PC-9 (cell line): ENCODE measurements at places on chromosomes 11 and 22.

GRCh38 chr11:118632577-118633318, 25.3 kb downstream of the PHLDB1 start:
- DNase-seq, result no peak

DNA sequence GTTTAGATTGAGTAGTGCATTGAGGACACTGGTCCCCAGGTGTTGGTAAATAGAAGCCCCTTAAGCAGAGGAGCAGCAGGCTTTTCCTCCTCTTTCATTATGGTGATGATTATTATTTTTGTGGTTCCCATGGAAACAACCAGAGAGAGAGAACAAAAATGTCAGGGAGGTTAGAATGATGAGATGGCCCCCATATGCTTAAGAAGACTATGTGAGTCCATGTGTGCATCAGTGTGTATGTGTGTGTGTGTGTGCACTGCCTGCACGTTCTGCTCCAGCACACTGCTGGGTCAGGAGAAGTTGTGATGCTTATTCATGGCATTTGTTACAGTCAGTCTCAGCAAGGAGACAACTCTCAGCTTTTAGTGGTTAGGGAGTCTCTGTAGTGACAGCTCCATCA, 724.2 kb downstream of the NTM start:
- DNase-seq, result no peak

GRCh38 chr11:84310268-84310667, 1024.1 kb upstream of the CCDC90B start:
- no peak for DNase-seq

GRCh38 chr11:59207988-59208451, 4.7 kb downstream of the MPEG1 start:
- DNase-seq, result peak; percentile 62

DNA sequence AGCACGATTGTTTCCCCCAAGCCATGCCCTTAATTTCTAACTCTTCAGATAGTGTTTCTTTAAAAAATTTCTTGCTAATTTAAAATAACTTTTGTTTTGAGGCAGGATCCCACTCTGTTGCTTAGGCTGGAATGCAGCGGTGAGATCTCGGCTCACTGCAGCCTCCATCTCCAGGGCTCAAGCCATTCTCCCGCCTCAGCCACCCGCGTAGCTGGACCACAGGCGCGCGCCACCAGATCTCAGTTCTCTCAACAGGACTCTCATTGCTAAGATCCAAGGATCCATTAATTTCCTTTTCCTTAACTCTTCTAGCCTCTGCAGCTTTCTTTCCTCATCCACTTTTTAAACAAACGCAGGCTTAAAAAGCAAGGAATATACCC, 327 bp upstream of the MED17 start:
- DNase-seq, result no peak

DNA sequence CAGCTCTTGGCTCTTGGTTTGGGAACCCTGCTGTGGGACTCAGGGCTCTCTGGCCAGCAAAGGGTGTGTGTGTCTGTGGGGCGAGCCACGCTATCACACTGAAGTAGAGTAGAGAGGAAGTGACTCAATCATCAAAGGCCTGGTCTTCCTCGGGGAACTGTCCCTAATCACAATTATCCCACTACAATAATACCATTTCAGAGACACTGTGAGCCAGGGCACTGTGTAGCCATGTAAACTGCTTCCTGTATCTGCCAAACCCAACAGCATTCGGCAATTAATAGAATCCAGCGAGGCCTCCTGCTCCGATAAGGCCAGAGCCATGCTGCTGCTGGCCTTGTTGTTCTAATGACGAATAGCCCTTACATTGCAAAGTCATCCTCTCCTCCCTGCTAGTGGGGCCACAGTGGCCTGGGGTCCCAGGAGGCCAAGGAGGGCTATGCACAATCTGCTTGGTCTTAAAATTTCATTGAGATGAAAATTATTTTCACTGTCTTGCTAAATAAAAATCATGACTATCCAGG, 49.8 kb upstream of the LMO2 start:
- DNase-seq, result no peak

DNA sequence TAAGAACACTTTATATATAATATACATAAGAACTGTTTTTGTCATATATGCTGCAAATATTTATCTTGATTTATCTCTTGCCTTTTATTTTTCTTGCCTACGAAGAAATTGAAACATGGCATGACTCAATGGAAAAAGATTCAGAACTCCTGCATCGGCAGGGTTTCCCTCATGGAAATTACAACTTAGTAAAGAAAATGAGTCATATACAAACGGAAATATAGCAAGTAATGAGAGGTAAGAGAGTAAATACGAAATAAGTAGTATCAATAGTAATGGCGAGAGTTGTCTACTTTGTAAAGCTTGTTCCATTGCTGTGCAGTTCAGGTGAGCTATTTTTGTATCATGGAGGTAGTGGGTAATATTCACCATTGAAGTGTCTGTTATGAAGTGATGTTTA, 350.4 kb downstream of the DDX10 start:
- peak; percentile 49 for DNase-seq

- DNase-seq, result no peak
Observed at GRCh38 chr22:25064894-25065560, 112.5 kb downstream of the KIAA1671 start.

GRCh38 chr22:44460287-44460686, 37.7 kb downstream of the RTL6 start:
- no peak for DNase-seq

- no peak for DNase-seq
Observed at GRCh38 chr11:134278356-134278755, 2.2 kb downstream of the GLB1L3 start.

DNA sequence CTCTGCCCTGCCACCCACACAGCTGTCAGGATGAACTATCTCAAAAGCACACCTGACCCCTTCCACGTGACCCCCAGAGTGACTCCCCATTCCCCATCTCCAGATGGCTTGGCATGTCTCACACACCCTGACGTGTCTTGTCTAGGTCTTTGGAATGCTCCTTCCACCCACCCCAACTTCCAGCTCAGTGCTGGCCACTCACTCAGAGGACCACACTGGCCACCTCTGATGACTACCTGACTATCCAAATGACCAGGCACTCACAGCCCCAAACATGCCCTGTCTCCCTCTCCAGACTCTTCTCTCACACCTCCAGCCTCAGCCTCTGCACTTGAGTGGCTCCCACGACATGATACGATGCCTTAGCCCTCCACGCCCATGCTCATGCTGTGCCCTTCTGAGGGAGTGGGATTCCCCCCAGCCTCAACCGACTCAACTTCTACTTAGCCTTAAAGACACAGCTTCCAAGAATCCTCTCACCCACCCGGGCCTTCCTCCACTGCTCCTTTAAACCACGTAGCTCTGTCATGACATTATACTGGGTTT, 259.4 kb downstream of the BUD13 start:
- DNase-seq, result no peak

DNA sequence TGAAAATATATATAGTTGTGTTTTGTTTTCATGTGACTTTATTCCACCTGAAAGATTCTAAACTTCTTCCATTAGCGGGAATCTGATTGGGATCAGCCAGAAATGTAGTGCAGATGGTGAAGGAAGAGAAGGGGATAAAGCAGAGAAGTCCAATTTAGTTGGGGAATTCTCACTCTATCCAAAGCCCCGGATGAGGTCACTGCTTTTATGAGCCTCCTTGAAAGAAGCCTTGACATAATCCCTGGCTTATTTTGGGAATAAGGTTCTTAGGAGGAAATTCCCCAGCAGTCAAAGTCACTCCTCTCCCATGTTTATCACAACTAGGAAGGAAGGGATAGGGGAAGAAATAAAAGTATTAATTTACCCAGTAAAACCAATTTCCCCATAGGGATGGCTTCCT, 41.1 kb downstream of the OSBP start:
- no peak for DNase-seq

DNA sequence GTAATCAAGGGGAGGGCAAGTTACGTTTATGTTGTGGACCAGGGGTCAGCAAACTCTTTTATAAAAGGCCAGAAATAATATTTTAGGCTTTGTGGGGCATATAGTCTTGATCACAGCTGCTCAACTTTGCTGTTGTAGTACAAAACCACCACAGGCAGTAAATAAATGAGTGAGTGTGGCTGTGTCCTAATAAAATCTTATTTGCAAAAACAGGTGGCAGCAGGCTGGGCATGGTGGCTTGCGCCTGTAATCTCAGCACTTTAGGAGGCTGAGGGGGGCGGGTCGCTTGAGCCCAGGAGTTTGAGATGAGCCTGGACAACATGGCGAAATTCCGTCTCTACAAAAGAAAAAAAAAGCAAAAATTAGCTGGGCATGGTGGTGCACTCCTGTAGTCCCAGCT, 57.9 kb upstream of the NUP160 start:
- no peak for DNase-seq

DNA sequence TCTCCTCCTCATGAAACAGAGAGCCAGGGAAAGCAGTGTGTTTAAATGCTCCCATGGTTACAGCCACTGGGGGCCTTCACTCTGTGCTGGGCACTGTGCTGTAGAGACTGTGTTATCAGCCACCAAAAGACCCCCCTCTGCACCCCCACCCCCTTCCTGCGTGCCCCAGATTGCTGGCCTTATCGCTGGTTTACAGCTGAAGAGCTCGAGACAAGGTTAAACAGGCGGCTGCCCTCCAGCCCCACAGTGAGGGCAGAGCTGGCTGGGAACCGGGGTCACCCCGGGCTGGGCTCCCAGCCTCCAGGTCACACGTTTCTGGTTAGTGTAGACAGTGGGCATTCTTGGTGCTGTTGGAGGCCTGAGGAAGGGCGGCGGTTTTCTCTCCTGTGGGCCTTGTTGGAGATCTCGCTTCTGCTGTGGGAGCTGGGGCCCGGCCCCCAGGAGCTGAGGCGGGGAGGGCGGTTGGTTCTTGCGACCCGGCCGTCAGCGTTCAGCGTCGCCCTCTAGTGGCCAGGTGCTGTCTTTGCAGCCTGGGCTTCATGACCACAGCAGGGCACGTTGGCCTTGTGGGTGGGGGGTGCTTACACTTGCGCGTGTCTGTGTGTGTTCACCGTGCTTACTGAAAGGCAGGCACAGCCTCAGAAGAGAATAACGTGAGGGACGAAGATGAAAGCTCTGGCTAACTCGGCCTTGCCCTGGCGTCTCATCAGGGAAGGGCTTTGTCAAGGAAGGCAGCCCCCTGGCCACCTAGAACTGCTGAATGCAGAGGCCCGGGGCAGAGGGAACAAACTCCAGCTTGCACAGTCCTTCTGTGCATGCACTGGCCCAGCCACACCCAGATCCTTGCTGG, 40.8 kb downstream of the TBC1D22A start:
- DNase-seq, result peak; percentile 45

GRCh38 chr11:35131886-35132285, 7.1 kb upstream of the CD44 start:
- no peak for DNase-seq

DNA sequence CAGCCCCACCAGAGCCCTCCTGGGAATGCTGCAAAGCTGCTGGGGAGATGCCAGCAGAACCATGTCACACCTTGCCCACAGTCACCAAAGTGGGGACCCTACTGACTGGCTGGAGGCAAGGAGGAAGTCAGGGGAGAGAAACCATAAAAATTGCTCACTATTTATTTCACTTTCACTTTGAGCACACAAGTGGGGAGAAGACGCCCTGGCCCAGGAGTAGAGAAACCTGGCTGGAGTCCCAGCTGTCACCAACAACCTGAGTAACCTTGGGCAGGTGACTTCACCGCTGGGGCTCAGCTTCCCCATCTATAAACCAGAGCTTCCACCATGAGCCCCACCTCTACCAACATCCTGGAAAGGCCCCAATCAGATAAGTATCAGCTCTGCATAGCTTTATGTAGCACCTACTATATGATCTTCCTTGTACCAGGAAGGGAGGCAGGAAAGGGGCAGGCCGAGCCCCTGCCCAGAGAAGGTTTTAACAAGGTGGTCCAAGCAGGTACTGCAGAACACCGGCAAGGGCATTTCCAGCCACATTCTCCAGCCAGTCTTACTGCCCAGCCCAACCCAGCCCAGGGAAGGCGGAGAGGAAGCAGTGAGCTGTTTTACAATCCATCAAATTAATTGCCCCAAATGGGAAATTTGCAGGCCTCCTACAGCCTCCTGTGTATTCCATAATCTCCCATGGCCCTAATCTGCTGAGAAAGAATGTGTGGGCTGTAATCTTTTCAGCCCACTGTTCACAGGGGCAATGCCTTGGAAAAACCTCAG, 27.6 kb downstream of the PLEKHA7 start:
- peak; percentile 88 for DNase-seq

DNA sequence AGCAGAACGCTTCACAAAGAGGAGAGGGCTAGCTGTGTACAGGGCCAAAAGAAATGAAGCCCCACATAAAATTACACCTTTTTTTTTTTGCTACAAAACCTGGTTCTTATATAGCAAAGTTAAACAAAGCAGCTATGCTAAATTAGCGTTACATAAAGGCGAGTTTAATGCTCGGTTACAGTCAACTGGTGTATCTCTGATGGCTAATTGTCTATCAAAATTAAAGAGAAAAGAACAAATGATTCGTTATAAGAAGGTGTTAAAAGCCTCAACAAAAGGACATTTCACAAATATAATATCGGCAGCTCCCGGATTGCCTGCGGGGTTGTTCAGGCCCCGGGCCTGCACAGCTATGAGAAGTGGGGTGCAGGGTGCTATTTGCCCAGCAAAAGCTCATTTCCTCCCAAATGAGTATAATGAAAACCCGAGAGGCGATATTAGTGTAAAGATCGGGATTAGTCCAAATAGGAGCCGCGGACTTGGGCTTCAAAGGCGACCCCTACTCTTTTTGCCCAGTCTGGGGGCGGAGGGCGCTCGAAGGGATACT, 13.3 kb upstream of the PAX6 start:
- DNase-seq, result no peak

- DNase-seq, result no peak
Observed at GRCh38 chr11:47179655-47179991, 2.9 kb upstream of the ARFGAP2 start.

- no peak for DNase-seq
Observed at GRCh38 chr22:36184433-36185025, 17.1 kb downstream of the APOL4 start.

- DNase-seq, result no peak
Observed at GRCh38 chr11:75558939-75559843, 2.9 kb upstream of the SERPINH1 start.

DNA sequence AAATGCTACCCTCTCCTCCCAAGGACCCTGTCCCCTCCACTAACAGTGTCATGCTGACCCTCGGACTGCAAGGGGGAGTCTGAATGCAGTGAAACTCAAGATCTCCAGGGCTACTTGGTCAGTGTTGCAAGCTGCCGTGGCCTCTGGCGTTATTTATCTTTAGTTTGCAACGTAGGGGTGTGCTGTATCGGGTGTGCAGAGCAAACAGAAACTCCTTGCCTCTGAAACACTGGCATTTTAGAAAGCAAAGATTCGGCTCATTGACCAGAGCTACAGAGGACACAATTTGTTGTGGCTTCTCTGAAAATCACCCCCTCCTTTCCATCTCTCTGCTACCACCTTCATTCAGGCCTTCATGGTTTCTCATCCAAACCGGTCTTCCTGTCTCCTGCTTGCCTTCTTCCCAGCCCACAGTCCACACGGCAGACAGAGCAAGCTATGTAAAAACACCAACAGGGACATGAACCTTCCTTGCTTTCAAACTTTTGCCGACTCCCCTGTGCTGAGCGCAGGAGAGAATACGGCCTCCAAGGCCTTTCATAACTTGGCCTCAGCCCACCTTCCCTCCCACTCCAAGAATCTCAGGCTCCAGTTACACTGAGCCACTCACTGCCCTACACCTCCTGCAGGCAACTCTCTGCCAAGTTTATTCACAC, 14.9 kb downstream of the FZD4 start:
- no peak for DNase-seq
